Stimulated activated CD8-positive, alpha-beta memory T cell treated with anti-CD3 and anti-CD28 coated beads, Interleukin-7, amount 100 ng/mL, for 48 hours (primary cell): ENCODE measurements at places on chromosomes 6 and 20.

DNA sequence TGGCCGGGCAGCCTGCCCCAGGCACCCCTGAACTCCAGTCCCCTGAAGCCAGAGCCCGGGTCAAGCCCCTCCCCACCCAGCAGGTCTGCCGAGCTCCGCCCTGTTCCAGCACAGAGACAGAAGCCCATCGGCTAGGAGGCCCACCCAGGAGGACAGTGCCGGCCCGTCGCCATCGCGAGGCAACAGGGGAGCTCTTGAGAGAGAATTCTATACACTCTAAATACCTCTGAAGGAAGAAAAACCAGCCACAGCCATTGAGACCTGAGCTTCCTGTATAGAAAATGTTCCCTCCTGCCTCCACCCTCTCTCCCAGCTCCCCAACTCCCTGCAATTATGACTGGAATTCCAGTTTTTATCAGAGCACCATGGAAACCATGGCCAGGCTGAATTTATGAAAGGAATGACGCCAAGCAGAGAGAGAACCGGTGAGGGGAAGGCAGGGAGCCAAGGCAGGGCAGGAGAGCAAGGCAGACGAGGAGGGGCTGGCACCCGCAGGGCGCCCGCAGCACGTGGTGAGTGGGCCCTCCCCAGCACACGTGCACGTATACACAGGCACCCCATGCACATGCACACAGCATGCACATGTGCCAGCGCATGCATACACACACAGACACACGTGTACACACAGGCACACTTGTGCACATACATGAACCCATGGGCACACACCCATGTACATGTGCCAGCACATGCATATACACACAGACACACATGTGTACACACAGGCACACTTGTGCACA lies 27.6 kb upstream of the MRGBP start:
- DNase-seq, result no peak

GRCh38 chr20:38434301-38434741 lies 807 bp downstream of the SNHG17 start:
- no peak for DNase-seq

- no peak for DNase-seq
These were observed 42.0 kb upstream of the PXDC1 start for GRCh38 chr6:3793545-3793944.

GRCh38 chr6:167148021-167148420 lies 9.8 kb downstream of the GPR31 start:
- no peak for DNase-seq

GRCh38 chr6:44053760-44054556 lies 73.3 kb downstream of the MRPL14 start:
- DNase-seq, result no peak
